Jurkat, Clone E6-1 (cell line): ENCODE measurements at places on chromosomes 7 and 10.

DNA sequence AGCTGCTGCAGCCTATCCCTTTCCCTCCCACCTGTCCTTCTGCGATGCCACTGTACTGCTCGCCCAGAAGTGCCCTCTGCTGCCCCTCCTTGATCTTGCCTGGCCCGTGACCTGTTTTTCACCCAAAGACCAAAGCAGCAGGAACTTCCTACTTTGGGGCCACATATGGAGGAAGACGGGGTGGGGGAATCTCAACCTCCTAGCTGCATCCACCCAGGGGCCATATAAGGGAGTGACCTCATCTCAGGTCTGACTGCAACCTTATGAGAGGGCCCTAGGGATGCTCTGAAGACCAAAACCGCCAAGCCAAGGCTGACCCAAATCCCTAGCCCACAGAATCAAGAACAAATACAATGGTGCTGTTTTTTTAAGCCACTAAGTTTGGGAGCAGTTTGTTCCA, 15.7 kb downstream of the PRKCQ start:
- no peak for DNase-seq

- no peak for DNase-seq
Measured at GRCh38 chr10:117477211-117477947, 65.2 kb upstream of the EMX2 start.

DNA sequence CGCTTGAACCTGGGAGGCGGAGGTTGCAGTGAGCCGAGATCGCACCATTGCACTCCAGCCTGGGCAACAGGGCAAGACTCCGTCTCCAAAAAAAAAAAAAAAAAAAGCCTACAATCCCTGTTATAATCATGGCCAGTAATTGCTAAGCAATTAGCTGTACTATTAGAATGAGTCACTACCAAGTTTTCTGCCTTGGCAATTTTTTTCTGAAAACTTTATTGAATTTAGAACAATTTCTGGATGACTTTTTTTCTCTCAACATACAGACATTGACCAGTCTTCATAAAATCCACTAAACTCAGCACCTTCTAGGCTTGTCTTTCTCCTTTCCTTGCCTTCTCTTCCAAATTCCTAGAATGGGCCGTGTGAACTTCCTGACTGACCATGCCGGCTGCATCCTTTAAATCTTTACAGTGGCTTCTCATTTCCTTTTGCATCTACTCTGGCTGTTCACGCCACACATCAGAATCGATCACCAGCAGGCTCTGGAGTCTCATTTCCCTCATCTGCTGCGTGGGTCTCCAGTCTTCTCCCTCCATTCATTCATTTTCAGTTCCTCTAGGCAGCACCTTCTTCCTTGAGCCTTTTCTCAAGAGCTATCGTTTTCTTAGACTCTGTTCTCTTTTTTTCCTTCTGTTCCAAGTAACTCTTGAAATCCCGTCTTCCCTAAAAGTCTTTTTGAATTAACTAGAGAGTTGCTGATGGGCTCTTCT, 107.9 kb downstream of the KAT6B start:
- no peak for DNase-seq

DNA sequence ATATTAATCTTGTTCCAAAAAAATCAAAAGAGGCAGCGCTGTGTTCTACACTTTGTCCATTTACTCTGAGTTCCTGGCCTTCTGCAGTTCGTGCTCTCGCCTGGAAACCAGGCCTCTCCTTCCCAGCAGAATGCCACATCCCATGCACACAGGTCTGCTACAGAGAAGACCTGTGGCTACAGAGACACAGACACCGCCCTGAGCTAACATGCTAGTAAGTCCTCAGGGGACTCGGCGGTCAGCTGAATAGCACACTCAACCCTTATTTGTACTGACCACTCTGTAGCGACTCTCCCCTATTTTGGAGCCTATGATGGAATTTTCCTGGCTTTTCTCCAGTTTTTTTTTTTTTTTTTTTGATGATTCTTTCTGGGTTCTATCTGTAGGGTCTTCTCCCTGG, 12.8 kb downstream of the CREB3L2 start:
- DNase-seq = no peak

DNA sequence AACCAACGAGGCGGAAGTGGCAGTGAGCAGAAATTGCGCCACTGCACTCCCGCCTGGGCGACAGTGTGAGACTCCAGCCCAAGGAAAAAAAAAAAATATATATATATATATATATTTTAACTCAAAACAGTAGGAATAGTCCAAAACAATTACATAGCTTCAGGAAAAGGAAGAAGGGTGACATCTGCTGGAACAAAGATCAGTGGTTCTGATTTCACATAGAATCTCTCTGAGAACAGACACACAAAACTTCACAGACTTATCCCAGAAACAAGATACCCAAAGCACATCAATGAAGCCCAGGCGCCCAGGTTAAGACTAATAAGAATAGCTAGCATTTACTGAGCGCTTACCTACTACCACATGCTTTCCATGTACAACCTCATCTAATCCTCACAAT, 45.0 kb downstream of the DNMBP start:
- no peak for DNase-seq
